Activated T-cell treated with anti-CD3 and anti-CD28 coated beads, Interleukin-2, amount 50 U/mL, for 4 hours (primary cell): ENCODE measurements at places on chromosomes 12 and 14. TPM values are rescaled to one million over a fixed set of nuclear protein-coding genes. Genes with fewer than 3 reads are reported as not detected.

WASHC3 gene
- 18.8 TPM for total RNA-seq

RPL41 gene
- total RNA-seq = 4,080 TPM

PSEN1 gene
- total RNA-seq = 21.5 TPM

SPX gene
- 0.27 TPM for total RNA-seq

RTRAF gene
- 270 TPM for total RNA-seq

DLGAP5 gene
- total RNA-seq = 3.8 TPM

MNAT1 gene
- 43.4 TPM for total RNA-seq

ARMH4 gene
- total RNA-seq = not detected

GALNT16 gene
- total RNA-seq = 0.16 TPM

LTB4R2 gene
- 10.8 TPM for total RNA-seq

NEMP1 gene
- total RNA-seq = 47.5 TPM

CCDC196 gene
- not detected for total RNA-seq

CHGA gene
- not detected for total RNA-seq

NDUFB1 gene
- 74.3 TPM for total RNA-seq

RAB5B gene
- total RNA-seq = 27.5 TPM

SLC25A47 gene
- total RNA-seq = not detected

TAS2R13 gene
- 0.23 TPM for total RNA-seq

ADCY4 gene
- total RNA-seq = 0.76 TPM

DDN gene
- 0.57 TPM for total RNA-seq

ANO2 gene
- total RNA-seq = not detected

SLC10A1 gene
- not detected for total RNA-seq

FSCB gene
- not detected for total RNA-seq

NEUROD4 gene
- not detected for total RNA-seq

HAL gene
- 1.3 TPM for total RNA-seq

MYH6 gene
- not detected for total RNA-seq
